ENCODE measurements at places on chromosomes 6 and 20.

DNA sequence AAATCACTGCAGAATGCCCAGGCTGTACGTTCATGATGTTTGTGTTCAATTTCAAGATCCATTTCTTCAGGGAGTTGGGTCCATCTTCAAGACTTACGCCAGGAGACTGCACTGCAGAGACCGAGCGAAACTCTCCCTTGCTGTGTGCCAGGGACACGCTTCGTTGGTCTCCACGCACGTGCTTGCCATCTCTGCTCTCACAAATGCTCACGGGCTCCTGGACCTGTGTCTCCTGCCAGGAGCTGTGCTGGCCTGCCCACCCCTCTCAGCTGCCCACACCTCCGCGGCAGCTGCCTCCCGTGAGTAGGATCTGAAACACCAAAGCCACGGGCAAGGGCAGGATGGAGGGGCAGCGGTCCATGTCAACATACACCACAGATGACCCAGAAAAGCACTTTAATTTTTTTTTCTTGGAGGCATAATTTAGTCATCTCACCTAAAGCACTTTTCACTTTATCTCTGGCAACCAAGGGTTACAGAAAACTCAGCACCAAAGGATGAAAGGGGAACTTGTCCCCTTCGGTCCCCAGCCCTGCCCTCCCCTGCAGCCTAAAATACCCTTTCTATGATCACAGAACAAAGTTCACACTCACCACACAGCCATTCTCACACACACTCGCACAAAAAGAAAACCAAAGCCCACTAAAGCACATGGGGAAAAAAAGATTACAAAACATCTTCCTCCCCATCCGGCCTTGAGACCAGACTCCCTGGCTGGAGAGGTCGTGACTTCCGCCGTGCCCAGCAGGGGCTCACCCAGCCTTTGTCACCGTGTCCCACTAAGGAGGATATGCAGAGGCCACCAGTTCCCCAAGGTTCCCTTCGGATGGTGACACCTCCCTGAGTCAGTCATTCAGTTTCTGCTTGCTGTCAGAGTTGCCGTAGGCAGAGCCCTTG is 137.9 kb downstream of the AGPAT4 start:
- no peak for DNase-seq

- DNase-seq: peak; percentile 91
These were observed 15.4 kb upstream of the IER3 start for GRCh38 chr6:30759575-30760239.

DNA sequence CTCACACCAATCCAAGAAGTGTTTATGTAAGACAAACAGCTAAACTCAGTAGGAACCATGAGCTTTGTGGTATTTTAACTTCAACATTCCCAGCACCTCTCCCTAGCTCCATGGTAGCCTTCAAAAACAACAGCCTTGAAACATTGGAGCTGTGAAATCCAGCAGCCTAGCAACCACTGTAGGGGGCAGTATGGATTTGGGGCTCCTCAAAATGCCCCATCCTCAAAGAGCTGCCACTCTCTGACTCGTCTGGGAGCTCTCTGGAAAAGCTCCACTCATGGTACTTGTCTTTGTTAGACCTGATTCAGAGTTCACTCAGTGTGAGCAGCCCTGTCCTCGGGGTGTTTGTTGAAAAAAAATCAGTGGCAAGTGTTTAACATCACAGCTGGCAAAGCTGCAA is 82.9 kb downstream of the KIF6 start:
- no peak for DNase-seq

DNA sequence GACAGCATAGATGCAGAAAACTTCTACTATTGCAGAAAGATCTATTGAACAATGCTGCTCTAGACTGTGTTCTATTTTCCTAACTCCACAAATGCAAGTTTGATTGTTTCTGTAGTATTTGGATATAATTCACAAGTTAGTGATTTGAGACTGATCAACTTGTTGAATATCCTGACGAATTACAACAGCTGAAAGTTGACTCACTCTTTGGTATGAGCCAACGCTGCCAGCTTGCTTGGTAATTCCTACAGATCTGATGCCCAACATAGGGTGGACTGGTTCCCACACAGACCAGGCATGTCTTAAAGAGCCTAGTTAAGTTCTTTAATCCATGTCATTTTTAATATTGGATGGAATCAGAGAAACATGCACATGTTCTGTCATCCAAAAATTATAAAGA is 231.0 kb upstream of the RAB32 start:
- no peak for DNase-seq

DNA sequence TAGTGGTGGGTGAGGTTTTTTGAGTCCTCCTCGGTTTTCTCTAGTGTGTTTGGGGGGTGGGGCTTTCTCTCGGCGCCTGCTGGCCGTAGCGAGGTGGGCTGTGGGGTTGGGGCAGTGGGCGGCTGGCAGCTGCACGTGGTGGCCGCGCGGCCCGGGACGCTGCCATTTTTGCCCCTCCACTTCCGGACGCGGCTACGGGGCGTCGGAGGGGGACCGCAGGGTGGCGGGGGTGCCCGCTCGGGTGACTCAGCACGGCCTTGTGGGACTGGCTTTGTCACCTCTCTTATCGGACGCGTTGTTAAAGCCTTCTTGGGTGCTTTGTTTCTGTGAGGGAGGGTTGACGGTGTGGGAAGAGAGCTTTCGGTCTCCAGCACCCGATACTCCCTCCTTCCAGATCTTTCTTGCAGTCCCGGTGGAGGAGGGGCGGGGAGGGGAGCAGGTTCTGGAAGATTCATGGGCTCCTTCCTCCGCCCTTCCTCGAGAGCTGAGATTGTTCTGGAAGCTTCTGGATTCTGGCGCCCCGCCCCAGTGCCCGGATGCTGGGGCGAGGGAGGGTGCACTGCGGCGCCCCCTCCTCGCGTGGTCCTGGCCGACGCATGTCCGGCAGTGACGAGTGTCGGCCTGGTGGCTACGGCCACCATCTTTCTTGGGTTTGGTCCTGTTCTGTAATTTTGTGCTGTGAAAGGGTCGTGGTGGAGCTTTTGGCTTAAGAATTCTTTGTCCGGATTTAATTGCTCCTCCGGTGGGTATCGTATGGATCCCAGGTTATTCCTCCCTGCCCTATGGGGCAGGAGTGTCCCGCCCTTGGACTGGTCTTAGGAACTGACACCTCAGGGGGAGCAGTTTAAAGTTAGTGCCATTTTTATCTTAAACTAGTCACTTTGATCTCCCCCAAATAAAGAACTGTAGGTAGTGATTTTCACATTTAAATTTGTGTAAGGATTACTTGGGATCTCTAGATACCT is 719 bp downstream of the HSP90AB1 start:
- peak; percentile 63 for DNase-seq

- peak; percentile 71 for DNase-seq
These were observed 2.9 kb upstream of the ZBTB46 start for GRCh38 chr20:63833776-63834490.

DNA sequence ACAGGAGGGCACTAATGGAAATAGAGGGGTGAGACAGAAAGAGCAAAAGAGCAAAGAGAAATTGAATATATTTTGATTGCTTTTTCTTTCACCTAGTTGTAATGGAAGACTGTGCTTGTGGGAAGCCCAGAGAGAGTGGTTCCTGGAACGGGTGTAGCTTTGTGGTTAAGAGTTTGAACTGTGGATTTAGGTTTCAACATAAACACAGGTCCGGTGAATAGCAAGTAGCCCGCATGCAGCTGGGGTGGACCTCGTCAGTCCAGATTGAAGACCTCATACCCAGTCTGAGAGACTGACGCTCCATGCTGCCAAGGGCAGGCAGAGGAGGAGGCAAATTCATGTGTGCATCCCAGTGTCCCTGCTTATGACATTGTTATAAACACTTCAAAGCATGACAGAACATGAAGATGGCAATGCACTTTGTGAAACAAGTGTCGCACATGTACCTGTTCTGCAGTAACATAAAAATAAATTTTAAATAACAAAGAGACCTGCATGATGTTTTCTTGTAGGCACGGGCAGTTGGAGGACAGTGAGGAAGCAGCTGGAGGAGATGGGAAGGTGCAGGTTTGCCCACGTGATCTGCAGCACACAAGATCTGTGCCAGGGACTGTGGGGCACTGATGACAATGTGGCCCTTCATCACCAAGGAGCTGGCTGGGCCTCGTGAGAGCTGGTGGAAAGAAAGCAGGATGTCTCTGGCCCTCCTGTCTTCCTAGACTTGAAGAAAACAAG is 220.5 kb upstream of the SSTR4 start:
- DNase-seq: no peak

GRCh38 chr6:43770372-43771209 is 580 bp downstream of the VEGFA start:
- peak; percentile 66 for DNase-seq

DNA sequence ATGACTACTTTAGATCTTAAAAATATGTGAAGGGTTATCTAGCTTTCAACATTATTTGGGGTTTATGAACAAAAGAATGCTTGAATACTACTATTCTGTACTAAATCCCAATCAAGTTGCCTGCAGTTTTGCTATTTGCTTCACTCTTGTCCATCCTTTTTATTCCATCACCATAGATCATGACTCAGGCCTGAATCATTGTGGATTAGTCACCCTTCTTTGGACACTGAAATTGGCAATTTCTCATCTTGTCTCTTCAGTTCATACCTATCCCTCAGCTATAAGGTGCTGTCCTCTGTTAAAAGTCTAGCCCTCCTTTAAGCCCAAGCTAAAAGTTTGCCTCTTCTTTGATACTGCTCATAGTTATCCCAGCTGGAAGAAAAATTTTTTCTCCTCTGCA is 199.1 kb downstream of the CENPW start:
- peak; percentile 11 for DNase-seq

GRCh38 chr6:38212116-38212515 is 392.6 kb downstream of the ZFAND3 start:
- DNase-seq: no peak

GRCh38 chr6:35309611-35310264 is 12.1 kb downstream of the DEF6 start:
- DNase-seq: no peak

DNA sequence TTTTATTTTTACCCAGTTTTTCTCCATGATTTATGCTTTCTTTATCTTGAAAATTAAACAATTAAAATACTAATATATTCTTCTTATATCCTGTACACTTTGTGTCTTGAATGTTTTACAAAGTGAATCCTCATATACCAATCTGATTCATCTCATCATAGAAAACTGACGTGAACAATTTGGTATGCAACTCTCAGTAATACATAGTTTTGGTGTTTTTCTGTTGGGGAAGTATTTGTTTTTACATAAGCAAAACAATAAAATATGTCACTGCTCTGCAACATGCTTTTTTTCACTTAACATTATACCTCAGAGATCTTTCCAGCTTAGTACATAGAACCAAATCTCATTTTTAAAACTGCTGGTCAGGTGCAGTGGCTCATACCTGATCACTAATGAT is 14.7 kb downstream of the DNAAF9 start:
- DNase-seq: no peak

DNA sequence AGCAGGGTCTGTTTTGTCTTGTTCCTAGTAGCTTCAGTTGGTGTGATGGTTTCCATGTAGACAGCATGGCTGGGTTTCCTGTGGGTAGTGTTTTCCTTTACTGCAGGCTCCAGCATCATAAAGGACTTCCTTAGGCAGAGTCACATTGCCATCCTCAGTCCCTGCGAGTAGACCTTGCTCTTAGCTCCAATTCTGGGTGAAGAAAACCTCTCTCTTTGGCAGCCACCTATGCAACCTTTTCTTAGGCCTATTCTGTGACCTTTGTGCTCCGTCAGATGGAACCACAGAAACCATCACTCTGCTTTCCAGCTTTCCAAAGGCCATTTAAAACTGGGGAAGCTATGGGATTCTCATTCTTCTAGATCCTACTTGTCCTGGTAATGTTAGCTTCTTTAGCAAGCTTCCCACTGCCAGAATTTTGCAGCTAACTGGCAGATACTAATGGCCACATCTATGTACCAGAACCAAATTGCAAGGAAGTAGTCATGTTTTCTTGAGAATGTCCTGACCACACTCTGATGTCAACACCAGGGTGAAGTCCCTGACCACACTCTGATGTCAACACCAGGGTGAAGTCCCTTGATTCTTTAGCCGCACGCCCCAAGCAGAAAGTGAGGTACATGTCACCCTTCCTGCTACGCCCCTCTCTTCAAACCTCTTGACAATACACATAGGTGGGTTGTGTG is 646.6 kb upstream of the HS3ST5 start:
- DNase-seq: no peak

GRCh38 chr20:18662279-18663040 is 74.6 kb downstream of the DTD1 start:
- no peak for DNase-seq

GRCh38 chr20:42650191-42650746 is 539.4 kb downstream of the PTPRT start:
- DNase-seq: no peak

DNA sequence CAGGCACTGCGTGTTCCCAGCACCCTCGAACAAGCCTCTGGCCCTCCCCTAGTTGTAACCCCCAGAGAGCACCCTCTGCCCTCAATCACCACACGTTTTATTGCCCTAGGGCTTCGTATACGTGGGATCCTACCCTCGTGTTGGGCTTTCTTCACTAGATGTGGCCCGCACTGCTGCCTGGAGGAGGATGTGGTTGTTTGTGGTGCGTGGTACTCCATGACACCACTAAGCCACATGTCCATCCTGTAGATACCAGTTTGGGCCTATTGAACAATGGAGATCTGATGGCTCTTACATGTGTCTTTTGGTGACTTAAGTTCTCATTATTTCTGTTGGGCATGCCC is 17.0 kb downstream of the SLC2A4RG start:
- DNase-seq: no peak

- peak; percentile 42 for DNase-seq
These were observed 276.0 kb downstream of the NRN1 start for GRCh38 chr6:5730585-5731263.

DNA sequence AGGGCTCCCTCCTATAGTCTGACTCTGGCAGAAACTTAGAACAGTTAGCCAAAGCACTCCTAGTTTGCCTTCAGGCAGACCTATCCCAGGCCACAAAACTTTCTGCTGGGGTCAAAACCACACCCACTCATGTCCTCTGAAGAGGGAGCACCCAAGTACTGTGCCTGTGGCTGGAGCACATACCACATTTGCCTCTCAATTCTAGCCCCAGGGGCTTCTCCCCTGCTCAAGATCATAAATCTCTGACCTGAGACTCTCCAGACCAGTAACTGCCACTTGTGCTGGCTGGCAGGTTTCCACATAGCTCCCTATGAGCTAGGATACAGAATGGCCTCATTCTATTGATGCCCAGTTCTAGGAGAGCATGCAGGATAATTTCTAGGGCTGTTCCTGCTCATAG is 781.0 kb downstream of the EYS start:
- no peak for DNase-seq

DNA sequence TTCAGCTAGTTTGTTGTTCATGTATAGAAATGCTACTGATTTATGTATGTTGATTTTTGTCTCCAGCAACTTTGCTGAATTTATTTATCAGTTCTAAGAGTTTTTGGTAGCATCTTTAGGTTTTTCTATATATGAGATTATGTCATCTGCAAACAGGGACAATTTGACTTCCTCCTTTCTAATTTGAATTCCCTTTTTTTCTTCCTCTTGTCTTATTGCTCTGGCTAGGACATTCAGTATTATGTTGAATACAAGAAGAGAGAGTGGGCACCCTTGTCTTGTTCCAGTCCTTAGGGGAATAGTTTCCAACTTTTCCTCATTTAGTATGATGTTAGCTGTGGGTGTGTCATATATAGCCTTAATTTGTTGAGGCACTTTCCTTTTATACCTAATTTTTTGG is 58.2 kb downstream of the CDH26 start:
- no peak for DNase-seq
